Putamen (tissue), 1 donor: ENCODE measurements at places on chromosomes 7 and 10.

- no peak for DNase-seq
Observed at GRCh38 chr10:99527526-99528493, 4.9 kb upstream of the NKX2-3 start.

DNA sequence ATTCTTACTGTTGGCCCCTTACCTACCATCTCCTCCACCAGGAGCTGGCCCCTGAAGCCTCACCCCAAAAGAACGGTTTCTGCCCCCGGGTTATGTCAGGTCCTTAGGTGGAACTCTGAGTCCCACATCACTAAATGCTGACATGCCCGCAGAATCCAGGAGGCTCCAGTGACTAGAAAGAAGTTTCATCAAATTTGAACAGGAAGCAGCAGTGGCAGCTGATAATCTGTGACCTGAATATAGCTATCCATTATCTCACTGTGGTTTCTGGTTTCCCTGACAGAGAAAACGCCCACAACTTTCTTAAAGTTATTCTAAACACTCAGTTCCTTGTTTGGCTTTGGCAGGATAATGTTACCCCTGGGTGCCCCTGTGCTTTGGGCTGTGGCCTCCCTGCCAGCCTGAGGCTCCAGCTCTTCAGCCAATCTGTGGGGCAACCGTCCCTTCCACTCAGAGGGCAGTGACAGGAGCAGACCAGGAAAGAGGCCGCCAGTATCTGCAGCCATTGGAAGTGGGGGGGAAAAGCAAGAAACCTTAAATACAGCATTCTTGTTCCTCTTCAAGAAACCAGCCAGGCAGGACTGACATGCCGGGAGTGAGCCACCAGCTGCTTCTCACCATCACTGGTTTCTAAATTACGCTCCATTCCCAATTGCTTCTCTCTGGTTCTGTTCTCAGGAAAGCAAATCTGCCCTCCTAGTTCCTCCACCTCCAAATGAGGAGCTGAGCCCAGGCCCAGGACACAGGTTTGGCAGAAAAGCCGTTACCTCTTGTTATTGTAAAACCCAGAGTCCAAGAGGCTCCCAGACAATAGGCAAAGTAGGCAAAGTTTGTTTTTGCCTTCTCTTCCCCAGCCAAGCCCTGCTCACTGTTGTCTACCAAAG is 41.2 kb upstream of the VCL start:
- no peak for DNase-seq

DNA sequence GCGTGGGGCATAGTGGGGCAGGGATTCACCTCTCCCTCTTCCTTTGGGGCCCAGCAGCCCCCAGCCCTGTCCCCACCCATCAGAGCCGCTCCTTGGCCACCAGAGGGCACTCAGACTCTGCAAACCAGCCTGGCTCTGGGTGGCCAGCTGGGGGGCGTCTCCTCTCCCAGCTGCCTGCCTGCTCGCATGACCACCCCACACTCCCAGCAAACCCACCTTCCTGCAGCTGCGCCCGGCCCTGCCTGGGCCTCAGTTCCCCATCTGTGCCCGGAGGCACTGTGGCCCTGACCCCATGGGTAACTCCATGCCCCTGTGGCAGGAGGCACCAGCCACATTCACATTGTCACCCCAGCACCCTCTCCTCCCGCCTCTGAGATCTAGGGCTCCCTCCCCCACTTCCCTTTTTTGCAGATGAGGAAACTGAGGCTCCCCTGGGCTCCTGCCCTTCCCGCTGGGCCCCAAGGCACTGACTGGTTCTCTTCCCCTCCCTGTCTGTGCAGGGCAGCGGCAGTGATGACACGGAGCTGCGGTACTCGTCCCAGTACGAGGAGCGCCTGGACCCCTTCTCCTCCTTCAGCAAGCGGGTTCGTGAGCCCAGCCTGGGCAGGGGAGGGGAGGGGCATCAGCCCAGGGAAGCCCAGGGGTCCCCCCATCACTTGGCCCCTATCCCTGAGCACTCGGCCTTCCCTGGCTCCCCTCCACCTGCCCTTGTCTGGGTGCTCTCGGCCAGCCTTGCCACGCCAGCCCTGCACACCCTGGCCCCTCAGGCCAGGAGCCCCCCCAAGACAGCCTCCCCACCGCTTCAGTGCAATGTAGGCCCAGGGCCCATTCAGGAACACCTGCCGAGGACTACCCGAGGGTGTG is 6.9 kb upstream of the SH2B2 start:
- no peak for DNase-seq

- no peak for DNase-seq
Observed at GRCh38 chr7:919924-920341, 34.5 kb downstream of the ADAP1 start.

DNA sequence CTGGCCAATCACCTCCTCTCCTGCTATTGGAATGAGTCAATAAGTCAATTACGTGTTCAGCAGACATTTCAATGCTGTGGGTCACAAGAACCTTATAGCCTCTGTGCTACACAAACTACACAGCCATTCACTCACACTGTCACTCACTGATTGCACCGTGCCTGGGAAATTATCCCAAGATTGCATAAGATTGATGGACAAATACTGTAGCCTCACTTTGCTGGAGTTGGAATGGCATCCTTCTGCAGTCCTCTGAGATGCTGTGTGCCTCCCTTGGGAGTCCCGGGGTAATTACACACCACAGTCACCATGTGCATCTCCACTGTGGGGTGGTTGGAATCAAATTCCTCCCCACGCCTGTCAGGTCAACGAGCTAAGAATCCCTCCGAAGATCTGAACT is 358.7 kb upstream of the MGMT start:
- no peak for DNase-seq

GRCh38 chr7:82534684-82535083 is 91.1 kb upstream of the CACNA2D1 start:
- DNase-seq = no peak

DNA sequence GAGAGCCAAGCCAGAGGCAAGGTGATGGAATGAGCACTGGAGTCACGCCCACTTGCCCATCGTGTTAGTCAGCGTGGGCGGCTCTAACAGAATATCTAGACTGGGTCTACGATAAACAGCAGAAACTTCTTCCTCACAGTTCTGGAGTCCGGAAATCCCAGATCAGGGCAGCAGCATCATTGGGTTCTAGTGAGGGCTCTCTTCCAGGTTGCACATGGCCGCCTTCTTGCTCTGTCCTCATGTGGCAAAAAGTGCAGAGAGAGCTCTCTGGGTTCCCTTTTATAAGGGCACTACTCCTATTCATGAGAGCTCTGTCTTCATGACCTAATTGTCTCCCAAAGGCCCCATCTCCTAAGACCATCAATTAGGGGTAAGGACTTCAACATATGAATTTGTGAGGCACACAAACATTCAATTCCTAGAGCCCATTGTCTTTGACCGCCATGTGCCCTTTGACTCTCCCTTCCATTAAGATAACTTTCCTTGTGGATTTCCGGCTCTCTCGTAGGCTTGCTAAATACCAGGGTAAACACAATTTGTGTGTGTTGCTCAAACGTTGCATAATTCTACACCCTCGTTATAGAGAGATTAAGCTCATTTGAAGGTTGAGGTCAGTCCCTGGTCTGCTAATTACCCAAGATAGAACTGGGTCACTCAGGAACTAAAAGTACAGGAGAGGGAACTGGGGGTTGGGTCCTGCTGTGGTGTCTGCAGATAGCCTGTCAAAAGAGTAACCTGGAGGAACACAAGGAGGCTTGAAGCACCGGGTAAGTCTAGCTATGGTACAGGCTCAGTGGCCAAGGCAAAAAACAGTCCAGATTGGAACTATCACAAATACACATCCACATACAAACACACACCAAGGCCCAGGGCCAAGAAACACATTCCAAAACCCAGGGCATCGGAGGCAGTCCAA is 28.7 kb upstream of the USP6NL start:
- DNase-seq = no peak

- DNase-seq = no peak
Observed at GRCh38 chr7:126667742-126668366, 584.9 kb downstream of the GRM8 start.

DNA sequence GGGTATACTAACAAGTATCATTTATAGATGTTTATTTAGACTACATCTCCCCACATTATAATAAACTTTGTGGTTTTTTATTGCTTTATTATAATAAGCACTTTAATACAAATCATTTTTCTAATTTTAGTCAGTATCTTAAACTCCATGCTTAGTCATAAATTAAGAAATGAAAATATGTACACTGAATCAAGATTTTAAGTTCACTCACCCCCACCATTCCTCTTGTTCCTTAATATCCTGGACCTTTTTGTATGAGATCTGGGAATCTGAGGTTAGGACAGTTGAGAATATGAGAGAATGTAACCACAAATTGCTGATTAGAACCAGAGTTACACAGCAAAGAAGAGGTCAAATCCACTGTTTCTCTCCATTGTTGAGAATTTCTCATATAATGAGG is 93.6 kb upstream of the WNT16 start:
- no peak for DNase-seq

DNA sequence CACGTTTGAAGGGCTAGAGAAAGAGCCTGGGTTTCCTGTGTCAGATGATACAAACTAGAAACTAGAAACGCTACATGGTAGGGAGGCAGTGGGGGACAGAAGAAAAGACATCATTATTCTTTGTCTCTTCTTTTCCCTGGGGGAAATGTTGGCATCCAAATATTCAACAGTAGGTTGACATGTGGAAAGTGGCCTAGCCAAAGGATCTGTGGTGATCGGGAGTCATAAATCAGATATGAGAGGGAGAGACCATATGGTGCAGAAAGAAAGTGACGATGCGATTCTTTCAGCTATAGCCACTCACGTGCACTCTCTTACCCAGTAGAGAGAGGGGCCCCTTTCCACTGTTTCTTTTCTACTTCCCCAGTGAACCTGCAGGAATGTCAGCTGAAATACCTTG is 964.7 kb downstream of the LRMDA start:
- DNase-seq = no peak

- peak; percentile 83 for DNase-seq
Observed at GRCh38 chr10:62381385-62382102, 7.4 kb downstream of the ZNF365 start.

- peak; percentile 6 for DNase-seq
Observed at GRCh38 chr10:62396864-62397263, 22.7 kb downstream of the ZNF365 start.

DNA sequence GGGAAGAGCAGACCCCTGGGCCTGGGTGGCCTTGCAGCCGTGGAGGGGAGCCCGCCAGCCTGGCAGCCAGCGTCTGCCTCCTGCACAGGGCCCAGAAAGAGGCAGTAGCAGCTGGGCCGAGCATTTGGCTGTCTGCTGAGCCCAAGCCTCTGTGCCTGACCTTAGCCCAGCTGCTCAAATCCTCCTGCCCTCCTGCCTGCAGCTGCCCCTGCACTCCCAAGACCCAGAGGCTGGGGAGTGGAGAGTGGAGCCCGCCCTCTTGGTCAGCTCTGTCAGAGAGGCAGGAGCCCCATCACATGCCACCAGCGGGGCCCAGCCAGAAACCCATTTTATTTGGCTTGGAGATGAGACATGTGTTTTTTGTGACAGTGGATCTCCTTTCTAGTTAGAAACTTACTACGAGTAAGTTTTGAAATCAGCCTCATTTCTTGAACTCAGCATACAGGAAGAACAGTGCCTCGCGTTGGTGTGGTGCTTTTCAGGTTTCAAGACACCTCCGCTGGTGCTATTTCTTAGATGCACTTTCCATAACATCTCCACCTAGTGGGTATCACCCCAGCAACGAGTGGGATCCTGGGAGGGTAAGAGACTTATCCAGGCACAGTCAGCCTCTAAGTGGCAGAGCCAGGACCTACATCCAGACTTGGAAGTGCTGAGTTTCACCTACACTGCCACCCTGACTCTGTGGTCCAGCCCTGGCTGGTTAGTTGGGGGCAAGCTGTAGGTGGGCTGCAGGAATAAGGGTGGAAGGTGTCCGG is 477.1 kb downstream of the RPS24 start:
- no peak for DNase-seq

DNA sequence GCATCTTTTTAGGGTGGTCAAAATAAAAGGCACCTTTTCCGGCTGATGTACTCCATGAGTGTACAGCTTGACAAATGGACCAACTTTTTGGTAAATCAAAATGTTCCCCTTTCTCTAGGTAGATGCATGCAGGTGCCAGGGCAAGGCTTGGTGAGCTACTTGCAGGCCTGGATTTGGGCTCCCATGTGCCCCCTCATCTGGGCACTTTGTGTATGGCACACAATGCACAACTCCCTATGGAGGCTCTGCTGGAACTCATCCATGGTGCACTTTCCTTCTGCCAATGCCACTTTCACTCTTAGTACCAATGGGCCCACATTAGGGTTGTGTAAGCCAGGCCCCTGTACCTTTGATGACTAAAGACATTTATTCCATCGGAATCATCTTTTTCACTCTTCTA is 300.8 kb downstream of the SDHAF3 start:
- DNase-seq = no peak

GRCh38 chr7:51366930-51367613 is 50.5 kb upstream of the COBL start:
- DNase-seq = peak; percentile 77

GRCh38 chr10:59888781-59889435 is 17.4 kb downstream of the CCDC6 start:
- no peak for DNase-seq

- no peak for DNase-seq
Observed at GRCh38 chr7:99079104-99079503, 64.8 kb downstream of the SMURF1 start.

GRCh38 chr10:14565199-14565598 is 209.5 kb downstream of the FAM107B start:
- DNase-seq = no peak

GRCh38 chr7:134662166-134662870 is 15.7 kb downstream of the BPGM start:
- DNase-seq = no peak

- no peak for DNase-seq
Observed at GRCh38 chr10:74851831-74852230, 25.4 kb downstream of the KAT6B start.

DNA sequence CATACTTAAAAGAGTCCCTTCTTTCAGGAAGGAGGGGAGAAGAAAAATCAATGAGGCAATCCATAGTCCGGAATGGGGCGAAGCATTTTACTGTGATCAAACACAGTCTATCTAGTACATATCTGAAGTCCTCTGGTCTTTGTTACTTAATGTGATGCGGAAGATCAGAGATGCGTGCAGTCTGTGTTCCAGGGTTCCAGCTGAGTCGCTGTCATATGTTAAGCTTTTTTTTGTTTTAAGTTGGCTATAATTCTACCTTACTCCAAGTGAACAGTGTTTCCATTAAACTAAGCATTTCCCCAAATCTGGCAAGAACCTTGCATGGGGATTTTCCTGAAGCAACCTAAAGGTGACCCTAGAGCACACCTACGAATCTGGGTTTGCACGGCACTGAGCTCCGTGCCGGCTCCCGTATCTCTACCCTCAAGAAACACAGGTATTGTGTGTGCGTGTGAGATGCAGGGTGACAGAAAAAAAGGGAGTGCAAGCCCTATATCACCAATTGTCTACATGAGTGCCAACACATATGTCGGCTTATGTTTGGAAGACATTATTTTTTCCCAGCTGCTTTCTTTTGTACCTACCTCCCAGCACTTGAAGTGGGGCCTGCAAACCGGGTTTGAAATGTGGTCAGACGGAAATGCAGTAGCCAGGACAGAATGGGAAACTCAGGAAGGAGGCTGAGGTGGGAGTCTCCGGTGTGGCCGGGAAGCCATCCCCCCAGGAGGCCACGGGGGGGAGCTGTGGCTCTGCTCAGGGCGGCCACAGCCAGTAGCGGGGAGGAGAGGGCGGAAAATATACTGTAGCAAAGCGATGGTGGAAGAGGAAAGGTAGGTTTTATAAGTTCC is 435.8 kb upstream of the MGMT start:
- DNase-seq = peak; percentile 20

GRCh38 chr7:1533255-1533546 is 2.7 kb downstream of the MAFK start:
- DNase-seq = no peak

- DNase-seq = no peak
Observed at GRCh38 chr7:98352621-98353020, 48.3 kb downstream of the BAIAP2L1 start.
